COR-L47 (cell line): ENCODE measurements at places on chromosomes 5 and 9.
A peak's percentile ranks its signal among the peaks of the same experiment; 100 is the strongest.

GRCh38 chr5:133680830-133681565 lies 68.7 kb upstream of the FSTL4 start:
- DNase-seq, result no peak

DNA sequence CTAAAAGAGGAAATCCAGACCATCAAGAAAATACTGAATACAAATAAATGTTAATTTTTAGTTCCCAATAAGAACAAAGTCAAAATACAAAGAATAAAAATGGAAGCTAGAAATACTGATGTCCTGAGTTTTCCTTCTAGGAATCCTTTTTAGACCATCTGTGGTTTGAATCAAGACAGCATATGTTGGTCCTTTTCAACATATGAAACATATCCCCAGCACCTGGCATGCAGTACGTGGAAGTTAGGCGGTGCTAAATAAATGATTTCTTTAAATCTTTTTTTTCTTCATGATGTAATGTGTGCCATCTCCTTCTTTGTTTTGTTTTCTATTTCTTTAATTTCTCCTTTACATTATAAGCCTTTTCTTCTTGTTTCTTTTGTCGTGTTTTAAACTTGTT lies 34.0 kb downstream of the KIAA1958 start:
- DNase-seq, result no peak

DNA sequence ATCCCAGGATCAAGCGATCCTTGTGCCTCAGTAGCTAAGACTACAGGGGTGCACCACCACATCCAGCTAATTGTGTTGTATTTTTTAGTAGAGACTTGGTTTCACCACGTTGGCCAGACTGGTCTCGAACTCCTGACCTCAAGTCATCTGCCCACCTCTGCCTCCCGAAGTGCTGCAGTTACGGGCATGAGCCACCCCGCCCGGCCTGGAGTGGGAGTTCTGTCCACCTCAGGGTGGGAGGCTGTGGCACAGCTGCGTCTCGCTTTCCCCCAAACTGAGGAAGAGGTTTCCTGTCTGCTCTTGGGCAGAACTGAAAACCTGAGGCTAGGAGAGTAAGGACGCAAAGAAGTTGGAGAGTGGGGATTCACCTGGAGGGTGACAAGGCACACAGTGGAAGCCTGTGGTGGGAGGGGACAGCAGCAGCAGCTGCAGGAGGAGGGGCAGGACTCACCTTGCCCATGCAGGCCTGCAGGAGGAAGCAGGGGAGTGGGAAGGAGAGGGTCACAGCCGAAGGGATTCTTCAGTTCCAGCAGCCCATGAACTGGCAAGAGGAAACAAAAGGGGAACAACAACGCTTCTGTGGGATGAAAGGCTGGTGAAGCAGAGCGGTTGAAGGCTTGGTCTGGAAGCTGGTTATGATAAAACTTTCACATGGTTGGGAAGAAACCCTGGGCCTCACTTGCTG lies 181.4 kb downstream of the GAS1 start:
- no peak for DNase-seq

GRCh38 chr9:89638359-89638758 lies 33.5 kb downstream of the GADD45G start:
- DNase-seq, result no peak

DNA sequence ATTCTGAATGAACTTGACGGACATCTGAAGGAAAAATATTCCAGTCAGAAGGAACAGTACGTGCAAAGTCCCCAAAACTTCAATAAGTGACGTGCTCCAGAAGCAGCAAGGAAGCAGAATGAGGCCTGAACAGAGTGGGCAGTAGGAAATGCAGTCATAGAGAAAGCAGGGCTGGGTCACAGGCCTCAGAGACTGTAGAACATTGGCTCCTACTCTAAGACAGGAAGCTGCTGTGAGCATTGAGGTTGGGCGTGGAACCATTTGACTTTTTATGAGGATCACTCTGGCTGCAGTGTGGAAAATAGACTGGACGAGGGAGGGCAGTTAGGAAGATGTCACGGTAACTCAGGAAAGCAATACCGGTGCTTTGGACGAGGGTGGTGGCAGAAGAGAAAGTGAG lies 64.0 kb downstream of the DOCK8 start:
- DNase-seq, result no peak

GRCh38 chr9:78695519-78695918 lies 398.6 kb downstream of the PSAT1 start:
- DNase-seq, result peak; percentile 23

DNA sequence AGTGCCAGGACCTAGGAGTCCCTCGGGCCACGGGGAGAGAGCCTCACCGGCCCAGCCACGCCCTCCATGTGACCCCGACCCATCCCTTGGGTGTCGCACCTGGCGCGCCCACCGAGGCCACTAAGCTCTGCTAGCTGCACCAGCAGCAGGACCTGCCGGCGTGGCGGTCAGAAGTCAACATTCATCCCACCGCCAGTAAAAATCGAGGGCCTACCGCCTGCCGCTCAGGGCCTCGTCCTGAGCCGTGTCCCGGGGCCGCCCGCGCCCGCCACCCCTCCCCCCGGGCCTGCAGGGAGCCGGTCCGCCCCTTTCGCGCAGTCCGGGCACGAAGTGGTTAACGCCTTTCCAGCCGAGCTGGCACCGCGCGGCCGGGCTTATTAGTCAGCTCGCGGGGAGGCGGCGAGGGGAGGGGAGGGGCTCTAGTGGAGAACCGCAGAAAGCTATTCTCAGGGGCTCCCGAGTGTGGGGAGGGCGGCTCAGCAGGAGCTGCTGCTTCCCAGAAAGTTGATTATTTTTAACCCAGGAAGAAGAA lies 124.4 kb downstream of the C9orf50 start:
- DNase-seq, result peak; percentile 91

DNA sequence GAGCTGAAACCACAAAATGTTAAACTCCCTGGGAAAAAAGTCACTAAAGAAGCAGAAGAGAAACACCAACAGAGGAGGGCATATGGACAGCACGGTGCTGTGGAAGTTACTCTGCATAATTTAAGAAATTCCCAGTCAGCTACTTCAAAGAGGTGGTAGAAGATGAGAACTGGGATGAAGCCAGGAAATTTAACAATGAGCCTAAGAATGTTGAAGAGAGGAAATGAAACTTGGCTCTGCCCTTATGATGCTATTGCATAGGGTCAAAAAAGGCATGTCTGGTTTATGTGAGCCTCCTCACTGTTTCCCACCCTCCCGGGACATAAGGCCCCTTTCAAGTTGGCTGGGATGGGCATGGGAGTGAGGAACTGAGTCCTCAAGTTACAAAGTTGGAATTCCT lies 25.4 kb upstream of the SNX18 start:
- no peak for DNase-seq

GRCh38 chr5:104355350-104355749 lies 792.8 kb upstream of the NUDT12 start:
- DNase-seq, result no peak

GRCh38 chr9:109319626-109320241 lies 1.1 kb downstream of the EPB41L4B start:
- DNase-seq, result peak; percentile 9

DNA sequence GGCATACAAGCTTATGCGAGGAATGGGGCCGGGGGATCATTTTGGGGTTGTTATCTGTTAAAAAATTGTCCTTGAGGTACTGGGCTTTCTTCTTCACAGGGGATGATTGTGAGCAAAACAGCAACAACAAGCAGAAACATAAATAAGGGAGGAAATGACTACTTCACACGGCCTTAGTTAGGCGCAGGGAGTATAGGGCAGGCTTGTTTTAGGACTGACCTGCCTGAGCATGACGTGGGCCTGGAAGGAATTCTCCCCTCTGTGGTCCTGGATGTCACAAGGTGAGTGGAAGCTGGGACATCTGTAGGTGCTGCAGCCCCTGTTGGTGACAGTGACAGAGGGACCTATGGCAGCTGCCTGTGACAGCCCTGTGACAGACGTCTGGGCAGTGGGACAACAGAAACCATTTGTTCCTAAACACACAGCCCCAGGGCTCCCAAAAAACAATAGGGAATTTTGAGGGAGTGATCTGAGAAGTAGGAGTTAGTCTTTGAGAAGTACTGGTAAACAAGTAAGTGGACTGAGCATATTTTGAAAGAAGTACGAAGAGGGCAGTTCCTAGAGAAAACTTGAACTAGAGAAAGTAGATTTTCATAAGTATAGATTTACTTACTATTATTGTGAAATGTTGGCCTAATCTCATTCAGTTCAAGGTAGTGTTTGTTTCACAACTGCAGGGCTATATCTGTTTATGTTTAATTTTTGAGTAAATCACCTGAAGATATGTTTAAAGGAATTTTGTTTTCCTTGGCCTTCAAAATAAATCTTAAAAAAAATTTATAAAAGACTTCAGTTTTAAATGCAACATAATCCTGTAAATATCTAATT lies 113.1 kb downstream of the KDM4C start:
- no peak for DNase-seq

GRCh38 chr5:87836696-87837095 lies 424.0 kb upstream of the CCNH start:
- DNase-seq, result no peak

DNA sequence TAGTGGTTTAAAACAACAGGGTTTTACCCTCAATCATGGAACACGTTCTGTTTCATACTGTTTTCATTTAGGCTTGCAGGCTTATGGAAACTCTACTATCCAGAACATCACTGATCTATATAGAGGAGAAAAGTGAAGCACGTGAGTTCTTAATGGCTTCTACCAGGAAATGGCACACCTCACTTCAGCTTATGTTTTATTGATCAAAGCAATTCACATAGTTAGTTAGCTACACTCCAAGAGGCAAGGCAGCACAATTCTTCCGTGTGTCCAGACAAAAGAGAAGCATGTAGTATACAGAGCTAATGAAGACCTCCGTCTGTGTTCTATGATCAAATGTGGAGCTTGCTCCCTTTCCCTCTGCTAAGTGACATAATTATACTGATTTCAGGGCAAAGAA lies 353.3 kb upstream of the CD180 start:
- no peak for DNase-seq

DNA sequence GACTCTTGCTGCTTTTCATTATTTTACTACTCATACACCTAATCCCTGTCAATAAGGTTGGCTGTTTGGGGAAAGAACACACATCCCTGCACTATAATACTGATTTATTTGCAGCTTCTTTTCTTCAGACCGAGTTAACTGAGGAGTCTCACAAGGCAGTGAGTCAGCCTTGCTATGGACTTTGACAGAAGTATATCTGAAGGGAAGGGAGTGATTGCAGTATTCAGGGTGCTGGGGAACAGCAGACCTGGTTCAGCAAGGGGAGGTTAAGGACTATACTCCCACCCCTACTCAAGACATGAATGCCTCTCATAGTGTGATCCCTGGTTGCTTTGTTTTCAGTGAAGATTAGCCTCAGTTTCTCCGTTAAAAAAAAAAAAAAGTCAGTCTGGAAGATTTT lies 99.8 kb downstream of the TLE4 start:
- DNase-seq, result no peak

GRCh38 chr5:98770911-98771322 lies 2.5 kb upstream of the RGMB start:
- no peak for DNase-seq

DNA sequence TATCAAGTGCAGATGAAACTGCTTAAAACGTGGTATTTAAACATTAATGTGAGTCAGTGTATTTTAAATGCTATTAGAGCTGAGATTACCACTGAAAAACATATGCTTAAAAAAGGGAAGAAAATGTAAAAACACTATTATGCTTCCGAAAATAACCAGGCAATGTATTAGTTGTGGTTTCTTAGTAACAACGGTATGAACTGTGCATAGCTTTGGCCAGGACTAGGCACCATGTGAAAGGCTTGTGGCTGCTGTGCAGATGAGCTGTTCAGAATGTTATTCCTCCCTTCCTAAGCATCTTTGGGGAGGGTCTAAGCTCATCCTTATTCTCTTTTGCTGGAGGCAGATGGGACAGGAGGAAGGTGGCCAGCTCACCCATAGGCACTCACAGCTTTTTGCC lies 84.9 kb downstream of the NTRK2 start:
- no peak for DNase-seq

DNA sequence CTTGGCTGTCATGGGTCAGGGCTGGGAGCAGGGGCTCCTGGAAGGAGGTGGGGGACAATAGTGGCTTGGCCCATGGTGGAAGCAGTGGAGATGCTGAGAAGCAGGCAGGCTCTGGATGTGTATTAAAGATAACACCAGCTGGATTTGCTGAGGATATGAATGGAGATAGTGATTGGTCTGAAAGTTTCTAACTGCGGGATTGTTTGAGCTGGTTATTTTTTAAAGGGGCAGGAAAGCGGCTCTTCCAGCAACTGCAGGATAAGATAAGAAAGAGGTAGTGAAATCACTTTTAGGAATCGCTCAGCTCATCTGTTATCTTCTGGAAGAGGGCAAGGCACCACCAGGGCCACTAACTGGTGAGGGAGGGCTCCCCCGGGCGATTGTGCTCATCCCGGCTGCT lies 125.5 kb downstream of the TENT4A start:
- DNase-seq, result no peak

GRCh38 chr5:112097768-112098167 lies 321.3 kb downstream of the EPB41L4A start:
- no peak for DNase-seq

GRCh38 chr5:80895523-80895922 lies 64.6 kb upstream of the RASGRF2 start:
- no peak for DNase-seq

DNA sequence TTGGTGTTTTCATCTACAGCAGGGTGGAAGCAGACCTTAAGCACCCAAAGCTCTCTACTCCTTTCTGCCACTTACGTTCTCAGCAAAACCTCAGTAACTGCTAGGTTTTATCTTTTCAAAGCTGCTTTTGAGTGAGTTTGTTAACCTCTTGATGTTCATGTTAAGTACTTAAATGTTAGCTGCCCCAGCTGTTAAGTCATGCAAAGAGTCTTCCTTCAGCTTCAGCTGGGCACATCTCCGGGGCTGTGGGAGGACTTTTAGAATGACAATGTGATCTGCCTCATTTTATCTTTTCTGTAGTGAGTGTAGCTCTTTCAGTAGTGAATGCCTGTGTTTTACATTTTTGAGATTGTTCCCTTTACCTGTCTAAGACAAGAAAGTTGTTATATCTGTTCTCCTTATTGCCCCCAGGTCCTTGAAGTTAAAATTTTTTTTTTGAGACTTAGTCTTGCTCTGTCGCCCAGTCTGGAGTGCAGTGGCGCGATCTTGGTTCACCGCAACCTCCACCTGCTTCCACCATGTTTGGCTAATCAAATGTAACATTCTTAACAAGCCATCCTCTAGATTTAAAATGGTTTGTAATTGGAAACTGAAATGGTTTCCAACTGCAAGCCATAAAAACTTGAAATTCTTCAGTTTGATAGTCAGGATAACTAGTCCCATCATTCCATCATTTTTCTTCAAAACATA lies 19.6 kb downstream of the KDM4C start:
- no peak for DNase-seq

GRCh38 chr9:80605129-80605528 lies 1033.4 kb downstream of the TLE4 start:
- DNase-seq, result peak; percentile 20

DNA sequence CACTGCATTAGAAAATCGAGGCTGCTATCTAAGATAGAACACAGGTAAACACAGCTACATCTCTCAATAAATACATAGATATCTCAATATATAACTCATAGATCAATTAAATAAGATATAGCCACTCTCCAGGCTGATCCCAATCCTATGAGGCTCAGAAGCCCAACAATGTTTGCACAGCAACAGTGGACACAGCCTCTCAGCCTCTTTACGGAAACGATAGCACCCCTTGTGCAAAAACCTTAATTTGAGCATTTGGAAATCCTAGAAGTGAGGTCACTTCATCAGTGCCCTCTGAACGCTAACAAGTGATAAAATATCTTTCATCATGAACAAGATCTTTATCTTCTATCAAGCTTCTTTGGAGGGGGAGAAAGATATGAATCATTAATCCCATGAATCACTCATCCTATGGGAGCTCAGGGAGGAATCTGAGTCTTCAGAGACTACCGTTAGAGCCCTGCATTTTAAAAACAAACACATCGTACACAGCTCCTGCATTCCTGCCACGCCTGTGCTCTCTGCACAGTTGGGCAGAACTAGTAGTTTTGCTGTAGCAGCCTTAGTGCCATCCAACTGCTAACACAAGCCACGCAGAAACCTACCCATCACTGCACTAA lies 71.4 kb downstream of the MED27 start:
- no peak for DNase-seq
